ENCODE measurements at places on chromosomes 6 and 20.

DNA sequence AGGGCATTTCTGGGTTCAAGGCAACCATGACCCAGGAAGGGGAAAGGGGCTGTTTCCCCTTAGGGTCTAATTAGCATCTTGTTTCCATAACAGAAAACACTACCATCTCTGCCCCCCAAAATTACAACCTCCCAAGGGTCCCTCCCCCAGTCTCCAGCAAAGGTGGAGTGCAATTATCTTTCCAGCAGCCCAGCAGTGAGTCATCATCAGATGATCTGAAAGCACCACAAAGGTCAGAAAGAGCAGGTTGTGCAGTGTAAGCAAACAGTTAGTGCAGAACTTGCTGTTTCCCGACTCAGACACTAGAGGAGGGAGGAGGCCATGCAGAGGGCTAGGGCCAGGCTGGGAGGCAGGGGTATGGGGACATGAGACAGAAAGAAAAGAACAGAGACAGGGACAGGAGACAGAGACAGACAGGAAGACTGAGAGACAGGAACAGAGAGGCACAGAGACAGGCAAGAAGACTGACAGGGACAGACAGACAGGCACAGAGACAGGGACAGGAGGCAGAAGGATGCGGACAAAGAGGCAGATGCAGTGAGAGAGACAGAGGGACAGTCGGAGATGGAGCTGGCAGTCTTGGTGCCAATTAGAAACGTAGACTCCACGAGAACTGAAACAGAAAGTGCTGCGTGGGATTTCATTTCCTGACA, 62.5 kb downstream of the PYGB start:
- DNase-seq = peak; percentile 52

DNA sequence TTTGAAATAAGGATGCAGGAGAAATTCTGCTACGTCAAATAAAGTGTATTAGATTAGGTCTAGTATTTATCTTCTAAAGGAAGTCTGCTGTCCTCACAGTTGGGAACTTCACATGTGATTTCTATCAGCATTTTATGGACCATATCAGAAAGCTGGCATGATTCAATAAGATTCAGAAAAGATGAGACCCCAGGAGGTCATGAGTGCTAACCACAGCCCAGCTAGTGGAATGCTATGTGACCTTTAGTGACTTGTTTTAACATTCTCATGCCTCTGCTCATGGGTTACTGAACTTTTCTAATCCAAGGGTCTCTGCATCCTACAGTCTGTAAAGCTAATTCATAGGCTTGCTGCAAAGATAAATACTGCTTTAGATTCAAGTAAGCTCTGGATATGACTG, 150.1 kb downstream of the GMPR start:
- no peak for DNase-seq

GRCh38 chr20:16083639-16084280, 489.5 kb downstream of the KIF16B start:
- no peak for DNase-seq

DNA sequence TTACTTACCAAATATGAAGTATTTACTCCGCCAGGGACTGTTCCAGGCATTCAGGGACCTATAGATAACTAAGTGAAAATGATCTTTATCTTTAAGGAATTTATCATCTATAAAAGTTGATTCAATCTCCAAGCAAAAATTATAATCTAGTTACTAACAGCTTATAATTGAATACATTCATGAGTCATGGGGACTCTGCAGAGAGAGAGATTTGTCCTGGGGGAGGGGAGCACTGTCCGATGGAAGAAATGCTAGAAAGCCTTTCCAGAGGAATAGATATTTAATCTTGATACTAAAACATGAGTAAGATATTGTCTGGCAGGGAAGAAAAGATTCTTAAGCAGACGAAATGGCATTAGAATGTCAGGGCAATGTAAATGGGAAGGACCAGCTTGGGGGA, 139.3 kb downstream of the CD164 start:
- no peak for DNase-seq

DNA sequence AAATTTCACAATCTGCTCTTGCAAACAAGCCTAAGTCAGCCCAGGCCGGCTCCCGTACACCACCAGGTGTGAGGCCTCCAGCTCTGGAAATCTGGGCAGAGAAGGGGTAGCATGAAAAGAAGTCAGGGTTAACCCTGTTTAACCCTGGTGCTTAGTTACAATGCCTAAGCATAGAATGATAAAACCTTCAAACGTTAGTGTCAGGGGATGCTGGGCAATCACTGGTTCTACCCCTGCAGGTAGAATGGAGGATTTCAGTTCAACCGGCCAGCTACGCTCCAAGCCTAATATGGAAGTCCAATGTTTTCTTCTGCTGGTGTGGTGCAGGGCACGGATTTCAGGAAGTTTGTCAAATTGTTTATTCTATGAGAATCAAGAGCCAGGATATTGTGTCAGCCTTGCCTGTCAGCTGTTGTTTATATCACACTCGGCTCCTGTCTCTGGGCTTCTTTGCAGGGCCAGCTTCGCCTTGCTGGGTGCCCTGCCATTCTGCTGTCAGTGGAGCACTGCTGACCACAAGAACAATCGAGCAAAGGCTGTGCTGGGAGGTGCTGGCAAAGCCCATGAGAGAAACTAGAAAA, 20.2 kb upstream of the CD93 start:
- no peak for DNase-seq

DNA sequence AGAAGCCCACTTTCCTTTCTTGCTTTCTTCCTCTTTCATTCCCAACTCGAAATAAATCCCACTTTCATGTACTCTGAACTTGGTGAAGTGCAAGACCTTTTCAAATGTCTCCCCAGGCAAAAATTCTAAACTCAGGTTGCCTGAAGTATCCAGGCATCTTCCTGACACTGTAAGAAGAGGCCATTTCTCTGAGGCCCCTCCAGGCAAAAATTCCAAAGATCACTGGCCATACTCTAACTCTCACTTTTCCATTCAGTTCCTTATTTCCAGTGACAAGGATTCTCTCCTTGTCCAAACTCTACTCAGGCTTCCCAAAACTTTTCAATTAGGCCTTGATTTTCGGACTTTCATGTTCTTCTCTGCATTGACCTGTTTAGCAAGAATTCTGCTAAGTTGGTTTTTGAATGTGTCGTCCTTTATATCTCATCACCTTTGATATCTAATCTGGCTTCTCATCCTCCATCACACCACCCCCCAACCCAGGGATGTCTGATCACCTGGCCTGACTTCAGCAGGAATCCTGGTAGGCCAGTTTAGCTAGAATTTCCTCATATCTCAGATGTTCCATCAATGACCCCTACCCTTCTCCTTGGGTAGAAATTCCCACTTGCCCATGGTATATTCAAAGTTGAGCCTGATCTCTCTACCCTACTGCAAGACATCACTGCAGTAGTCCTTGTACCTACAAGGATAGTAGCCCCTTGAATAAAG, 124.9 kb downstream of the RCAN2 start:
- no peak for DNase-seq

DNA sequence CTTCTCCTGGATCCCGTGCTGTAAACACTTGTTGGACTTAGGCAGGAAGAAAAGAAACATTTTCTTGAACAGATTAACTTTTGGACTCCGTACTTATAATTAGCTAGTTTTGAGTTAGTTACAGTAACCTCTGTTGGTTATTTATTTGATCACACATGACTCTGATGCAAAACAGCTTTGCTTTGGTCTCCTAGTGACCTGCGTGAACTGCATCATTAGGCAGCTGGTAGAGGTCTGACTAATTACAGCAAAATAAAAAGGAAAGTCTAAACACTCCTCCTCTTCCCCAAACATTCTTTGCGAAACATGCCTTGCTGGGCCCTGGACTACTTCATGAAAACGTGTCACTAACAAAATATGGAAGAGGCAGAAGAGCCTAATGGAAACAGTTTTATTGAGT, 61.1 kb upstream of the ZFP64 start:
- DNase-seq = no peak

- no peak for DNase-seq
Observed at GRCh38 chr6:44189257-44189656, 27.5 kb upstream of the MYMX start.

- no peak for DNase-seq
Observed at GRCh38 chr6:126826166-126826714, 292.2 kb upstream of the RSPO3 start.

DNA sequence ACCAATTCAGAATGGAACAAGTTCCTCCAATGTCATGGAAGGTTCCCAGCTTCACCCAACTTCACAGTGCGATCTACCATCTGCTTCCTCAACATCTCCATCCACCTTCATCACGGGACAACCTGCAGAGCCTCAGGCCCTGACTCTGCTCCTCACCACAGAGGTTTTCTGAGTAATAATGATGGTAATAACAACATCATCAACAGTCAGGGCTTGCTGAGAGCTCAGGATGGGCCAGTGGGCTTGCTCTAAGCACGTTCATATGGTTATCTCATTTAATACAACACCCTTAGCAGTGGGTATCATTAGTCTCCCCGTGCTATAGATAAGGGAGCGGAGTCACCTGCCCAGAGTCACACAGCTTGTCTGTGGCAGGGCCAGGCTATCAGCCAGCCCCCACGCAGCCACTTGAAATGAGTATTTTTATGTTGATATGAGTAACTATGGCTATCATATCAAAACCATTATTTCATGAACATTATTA, 38.6 kb downstream of the PREX1 start:
- peak; percentile 45 for DNase-seq

DNA sequence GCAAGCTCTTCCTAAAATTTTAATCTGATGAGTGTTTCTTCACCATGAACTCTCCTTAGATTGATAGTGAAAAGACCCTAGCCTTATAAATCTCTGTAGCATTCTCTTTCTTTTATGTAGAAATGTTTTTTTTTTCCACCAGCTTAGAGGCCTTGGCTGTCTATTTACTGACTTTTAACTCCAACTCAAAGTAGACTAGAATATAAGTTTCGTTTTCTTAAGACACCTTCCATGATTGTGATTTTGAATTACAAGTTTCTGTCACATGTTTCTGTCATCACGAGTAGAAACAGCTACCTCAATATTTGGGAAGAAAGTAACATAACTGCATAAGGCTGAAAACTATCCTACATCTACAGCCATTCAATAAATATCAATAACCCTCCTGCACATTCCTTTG, 17.8 kb downstream of the ADGRF4 start:
- no peak for DNase-seq

GRCh38 chr6:168964138-168964835, 289.4 kb downstream of the THBS2 start:
- no peak for DNase-seq

- DNase-seq = no peak
Observed at GRCh38 chr6:1368940-1369339, 20.4 kb upstream of the FOXF2 start.

DNA sequence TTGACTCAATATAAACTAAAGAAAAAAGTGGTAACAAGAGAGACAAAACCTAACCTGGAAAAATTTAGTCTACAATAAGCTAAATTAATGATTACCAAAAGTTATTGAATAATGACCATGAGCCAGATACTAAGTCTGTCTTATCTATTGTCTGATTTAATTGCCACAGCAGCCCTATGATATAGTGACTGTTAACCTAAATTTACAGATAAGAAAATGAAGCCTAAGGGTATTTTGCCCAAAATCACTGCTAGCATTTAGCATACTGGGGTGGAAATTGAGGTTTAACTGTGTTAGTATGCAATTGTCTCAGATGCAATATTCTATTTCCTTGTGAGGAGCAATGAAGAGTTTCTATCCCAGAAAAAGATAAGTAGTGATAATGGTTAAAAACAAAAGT, 361.0 kb upstream of the EYS start:
- DNase-seq = no peak

DNA sequence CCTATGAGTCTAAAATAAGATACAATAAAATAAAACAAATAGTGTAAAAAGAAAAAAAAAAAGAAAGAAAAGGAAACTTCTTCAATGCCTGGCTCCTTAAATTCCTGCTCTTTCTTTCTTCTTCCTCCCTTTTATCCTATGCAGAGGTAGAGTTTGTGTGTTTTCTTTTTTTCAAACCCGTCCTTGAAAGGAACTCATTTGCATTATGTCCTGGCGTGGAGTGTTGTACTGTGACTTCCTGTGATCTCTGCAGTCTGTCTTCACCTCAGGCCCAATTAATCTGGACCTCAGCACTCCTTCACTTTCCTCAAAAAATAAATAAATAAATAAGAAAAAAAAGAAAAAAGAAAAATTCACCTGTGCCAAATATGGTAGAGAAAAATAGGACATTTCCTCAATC, 541.9 kb upstream of the SPTLC3 start:
- no peak for DNase-seq

- DNase-seq = no peak
Observed at GRCh38 chr20:10654630-10655029, 19.2 kb downstream of the JAG1 start.

DNA sequence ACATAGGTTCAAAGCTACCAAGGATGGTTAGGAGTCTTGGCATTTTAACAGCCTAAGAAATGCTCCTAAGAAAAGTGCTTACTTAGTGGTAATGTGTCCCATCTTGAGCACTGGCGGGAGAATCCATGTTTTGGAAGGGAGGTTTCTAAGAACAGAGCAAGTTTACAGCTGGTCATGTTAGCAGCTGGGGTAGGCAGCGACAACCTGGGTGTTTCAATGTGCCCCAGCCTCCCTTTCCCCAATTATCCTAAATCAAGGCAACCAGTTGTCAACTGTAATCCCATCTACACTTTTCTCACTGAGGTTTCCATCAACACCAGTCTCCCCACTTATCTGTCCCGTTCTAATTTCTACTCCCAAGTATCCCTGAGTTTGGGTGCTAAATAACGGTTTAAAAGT, 1.6 kb upstream of the JAG1 start:
- no peak for DNase-seq
